ENCODE measurements at places on chromosomes 1 and 21.

DNA sequence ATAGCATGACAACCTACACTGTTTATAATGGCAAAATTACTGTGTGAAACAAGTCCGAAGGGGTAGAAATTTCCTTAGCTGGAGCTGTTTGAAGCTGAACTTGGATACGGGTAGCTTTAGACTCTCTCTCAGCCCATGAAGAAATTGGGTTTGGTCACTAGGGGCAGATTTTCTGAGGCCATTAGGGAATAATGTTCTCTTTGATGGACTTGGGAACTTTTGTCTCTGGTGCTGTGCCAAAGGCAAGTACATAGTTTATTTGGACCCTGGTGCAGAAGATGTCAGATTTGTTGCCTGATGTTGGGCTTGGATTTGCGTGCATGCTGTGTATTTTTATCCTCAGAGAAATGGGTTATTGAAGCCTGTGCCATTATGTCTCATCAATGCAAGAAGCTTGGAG lies 109.6 kb downstream of the VPS13D start:
- DNase-seq: no peak

- DNase-seq: no peak
Observed at GRCh38 chr1:54338464-54338863, 67.7 kb downstream of the SSBP3 start.

- no peak for DNase-seq
Observed at GRCh38 chr1:154590756-154591155, 17.2 kb downstream of the ADAR start.

- DNase-seq: no peak
Observed at GRCh38 chr1:20404466-20404865, 81.5 kb downstream of the CAMK2N1 start.

GRCh38 chr1:158951956-158952355 lies 20.6 kb downstream of the PYHIN1 start:
- peak; percentile 95 for DNase-seq

- no peak for DNase-seq
Observed at GRCh38 chr1:218312509-218312908, 27.4 kb downstream of the RRP15 start.

DNA sequence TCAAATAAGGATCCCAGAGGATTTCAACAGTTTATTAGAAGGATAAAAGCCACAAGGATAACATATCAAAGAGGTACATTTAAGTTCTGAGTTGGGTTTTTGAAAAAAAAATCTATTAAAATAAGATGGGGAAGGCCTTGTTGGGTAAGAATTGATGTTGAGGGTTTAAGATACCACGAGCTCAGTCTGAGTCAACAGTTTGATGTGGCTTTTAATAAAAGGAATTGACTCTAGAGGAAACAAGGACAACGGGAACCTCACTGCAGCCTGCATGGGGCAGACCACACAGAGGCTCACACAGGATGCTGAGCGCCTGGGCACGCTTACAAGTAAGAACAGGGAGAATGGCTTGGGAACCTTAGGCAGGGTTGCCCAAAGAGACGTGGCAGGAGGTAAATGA lies 107.5 kb downstream of the TIAM1 start:
- no peak for DNase-seq

DNA sequence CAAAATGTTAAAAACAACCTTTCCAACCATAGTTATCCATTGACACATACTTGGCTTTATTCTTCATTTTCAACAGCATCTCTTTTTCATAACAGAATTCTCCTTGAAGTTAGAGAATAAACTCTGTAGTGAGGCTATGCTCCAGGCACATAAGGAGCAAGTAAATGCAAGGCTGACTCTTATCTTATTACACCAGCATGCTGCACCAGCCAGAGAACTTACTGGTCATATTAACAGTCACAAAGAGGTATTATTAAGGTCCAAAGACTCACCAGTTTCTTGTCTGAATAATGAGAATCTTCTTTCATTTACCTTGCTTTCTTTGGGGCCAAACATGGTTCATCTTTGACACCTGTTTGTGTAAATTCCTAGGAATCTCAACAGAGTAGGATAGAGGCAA lies 71.3 kb upstream of the IVNS1ABP start:
- no peak for DNase-seq

- no peak for DNase-seq
Observed at GRCh38 chr1:39080269-39080826, 54.2 kb downstream of the NDUFS5 start.

- no peak for DNase-seq
Observed at GRCh38 chr21:26079366-26079765, 91.2 kb downstream of the APP start.

- DNase-seq: peak; percentile 16
Observed at GRCh38 chr1:84998642-84999280, 1.8 kb upstream of the MCOLN2 start.

DNA sequence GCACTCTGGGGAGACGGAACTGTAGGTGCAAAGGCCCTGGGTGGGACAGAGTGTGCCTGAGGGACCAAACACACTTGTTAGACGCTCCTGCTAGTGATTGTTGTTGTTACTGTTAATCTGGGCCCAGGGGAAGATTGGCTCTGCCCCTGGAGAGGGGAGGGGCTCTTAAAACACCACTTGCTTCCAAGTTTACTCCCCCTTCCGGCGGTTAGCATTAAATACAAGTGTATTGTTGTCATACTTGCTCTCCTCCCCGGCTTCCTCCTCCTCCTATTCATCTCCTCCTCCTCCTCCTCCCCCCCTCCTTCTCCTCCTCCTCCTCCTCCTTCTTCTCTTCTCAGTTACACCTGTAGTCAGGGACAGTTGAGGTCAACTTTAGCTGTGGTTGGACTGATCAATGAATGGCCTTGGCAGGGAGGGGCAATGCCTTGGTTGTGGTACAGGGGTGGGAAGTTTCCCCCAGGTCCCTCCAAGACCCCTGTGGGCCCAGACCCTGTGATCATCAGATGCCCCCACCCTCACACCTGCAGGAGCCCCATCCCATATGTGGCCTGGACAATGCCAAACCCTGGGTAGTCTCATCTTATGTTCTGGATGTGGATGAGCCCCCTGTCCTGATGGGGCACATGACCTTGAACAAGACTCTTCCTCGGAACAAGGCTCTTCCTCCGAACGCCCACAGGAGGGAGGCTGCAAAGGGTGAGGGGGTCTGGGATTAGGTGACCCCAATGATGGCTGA lies 217.3 kb downstream of the PTPRU start:
- peak; percentile 23 for DNase-seq

DNA sequence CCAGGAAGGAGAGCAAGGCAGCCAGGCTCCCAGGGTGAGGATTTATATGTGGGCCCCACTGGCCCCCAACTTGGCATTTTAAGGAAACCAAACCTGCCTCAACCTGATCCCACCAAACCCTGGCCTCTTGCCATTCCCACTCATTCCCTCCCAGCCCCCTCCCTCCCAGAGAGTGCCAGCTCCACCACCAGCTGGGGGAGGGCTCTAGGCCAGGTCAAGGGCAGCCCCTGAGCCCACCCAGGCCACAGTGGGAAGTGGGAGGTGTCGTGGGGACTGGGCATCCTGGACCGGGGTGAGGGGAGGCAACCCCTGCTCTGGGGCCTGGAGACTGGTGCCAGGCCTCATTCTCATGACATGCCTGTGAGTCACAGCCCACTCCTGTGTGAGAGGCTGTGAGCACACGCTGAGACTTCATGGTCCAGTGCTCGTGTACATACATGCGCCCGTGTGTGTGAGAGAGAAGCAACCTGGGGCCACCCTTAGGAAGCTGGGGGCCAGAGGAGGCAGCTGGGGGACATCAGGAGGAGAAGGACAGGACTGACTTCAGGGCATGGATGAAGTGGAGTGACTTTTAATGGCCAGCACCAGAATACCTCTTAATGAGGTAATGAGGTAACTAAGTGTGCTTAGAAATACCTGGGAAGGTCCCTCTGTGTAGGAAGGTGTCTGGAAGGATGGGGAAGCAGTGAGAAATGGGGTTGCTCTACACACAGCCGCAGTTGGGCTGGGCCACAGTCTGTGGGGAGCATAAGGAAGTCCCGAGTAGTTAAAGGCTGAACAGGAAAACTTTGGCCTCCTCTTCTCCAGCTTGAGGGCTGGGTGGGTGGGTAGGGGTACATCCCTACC lies at the start of gene S100A2:
S100A2 (minus strand) TSS at position 316 of the 846 bp plus-strand sequence. CDS start 1,967 bp downstream, outside the sequence.
- DNase-seq: peak; percentile 54

DNA sequence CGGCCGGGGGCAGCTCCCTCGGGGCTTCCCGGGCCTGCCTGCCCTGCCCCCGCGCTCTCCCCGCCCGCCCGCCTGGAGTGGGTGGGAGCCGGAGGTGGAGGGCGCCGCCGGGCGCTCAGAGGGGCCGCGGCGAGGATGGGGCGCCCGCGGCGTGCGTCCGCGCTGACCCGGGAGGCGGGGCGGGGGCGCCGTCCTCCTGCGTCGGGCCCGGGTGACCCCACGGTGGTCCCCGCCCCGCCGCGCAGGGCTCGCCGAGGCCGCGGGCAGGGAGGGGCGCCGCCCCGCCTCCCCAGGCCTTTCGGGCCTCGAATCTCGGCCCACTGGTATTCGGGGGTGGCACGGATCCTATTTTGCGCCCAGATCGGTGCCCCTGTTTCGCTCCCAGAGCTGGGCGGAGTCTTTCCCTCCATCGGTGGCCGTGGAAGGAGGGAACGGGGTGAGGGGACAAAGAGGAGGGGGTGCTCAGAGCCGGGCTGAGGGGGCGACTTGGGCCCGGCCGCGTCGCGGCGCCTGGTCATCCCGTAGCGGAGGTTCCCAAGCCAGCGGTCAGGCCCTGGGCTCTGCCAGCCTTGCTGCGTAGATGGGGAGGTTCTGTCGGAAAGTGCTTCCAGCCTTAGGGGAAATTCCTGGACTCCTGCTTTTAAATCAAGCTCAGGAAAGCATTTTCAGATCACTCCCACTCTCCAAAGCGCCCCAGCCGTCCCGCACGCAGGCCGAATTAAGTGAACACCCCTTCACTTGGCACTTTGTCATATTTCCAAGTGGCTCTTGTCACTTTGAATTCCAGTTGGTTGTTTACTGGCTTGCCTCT lies 545 bp downstream of the PATJ start:
- DNase-seq: no peak

- no peak for DNase-seq
Observed at GRCh38 chr1:96880626-96881025, 159.0 kb downstream of the PTBP2 start.

DNA sequence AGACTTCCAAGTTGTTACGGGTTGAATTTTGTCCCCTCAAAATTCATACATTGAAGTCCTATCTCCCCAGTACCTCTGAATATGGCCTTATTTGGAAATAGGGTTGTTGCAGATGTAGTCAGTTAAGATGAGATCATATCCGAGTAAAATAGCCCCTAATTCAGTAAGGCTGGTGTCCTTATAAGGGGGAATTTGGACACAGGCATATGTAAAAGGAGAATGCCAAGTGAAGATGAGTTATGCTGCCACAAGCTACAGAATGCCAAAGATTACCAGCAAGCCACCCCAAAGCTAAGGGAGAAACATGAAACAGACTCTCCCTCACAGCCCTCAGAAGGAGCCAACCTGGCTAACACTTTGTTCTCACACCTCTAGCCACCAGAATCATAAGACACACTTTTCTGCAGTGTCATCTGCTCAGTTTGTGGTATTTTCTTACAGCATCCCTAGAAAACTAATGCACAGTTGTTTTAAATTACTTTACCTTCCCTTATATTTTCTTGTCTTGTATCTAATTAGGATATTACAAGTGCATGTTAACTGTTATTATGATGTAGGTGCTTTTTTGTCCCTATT lies 43.3 kb upstream of the PRDX6 start:
- no peak for DNase-seq

DNA sequence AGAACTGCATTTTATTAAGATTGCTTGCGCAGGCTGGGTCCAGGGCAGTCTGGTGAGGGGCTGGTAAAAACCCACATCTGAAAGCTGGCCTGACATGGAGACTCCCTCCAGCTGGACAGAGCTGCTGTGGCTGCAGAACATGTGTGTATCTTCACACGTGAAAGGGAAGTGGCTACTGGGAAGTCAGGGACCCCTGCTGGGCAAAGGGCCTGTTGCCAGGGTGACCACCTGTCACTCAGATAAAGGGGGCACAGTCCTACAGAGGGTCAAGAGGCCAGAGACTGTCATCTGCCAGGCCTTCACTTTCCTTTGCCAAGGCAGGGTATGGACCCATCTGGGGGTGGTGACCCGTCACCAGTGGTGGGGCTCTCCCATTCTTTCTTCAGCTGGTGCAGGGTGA lies 17.5 kb downstream of the NKAIN1 start:
- no peak for DNase-seq

DNA sequence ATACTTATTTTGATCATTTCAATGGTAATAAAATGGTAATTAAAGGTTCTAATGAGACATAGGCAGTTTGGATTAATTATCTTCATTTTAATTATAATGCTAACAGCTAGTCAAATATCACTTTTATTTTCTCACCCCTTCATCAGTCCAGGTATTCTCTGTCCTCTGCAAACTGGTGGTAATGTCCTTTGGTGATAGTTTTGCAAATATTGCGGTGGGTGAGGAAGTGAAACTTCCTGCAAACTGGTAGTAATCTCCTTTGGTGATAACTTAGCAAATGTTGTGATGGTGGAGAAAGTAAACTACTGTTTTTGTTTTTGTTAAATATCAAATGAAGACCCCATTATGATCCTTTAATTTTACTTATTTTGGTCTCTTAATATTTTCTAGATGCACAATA lies 209.0 kb downstream of the AMY1C start:
- no peak for DNase-seq
